ENCODE measurements at places on chromosomes 1 and 21.

- DNase-seq: no peak
These were observed 5.1 kb upstream of the FRRS1 start for GRCh38 chr1:99771513-99771918.

DNA sequence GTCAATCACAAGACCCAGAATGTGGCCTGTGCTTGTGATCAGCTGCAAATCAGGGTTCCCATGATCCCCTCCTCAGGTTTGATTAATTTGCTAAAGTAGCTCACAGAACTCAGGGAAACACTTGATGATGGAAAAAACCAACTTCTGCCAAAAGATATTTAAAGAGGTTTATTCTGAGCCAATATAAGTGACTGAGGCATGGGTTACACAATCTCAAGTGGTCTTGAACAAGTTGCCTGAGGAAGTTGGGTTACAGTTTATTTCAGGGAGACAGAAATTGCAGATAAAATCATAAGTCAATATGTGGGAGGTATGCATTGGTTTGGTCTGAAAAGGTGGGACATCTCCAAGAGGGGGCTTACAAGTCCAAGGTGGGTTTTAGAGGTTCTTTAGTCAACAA is 243.1 kb downstream of the S1PR1 start:
- no peak for DNase-seq

DNA sequence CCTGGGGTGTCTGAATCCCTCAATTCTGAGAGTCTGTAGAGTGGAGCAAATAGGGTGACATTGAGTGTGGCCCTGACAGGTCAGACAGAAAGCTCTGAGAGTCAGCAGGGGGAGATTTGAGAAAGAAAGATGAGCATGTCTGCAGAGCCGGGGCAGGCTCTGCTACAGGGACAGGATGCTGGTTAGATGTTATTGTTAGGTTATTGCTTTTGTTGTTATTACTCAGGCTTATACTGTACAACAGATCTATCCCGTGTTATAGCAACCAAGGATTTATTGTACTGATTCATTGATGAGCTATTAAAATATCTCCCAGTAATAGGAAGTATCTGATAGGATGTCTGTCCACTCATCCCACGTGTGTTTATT is 59.5 kb downstream of the NFASC start:
- DNase-seq: no peak

DNA sequence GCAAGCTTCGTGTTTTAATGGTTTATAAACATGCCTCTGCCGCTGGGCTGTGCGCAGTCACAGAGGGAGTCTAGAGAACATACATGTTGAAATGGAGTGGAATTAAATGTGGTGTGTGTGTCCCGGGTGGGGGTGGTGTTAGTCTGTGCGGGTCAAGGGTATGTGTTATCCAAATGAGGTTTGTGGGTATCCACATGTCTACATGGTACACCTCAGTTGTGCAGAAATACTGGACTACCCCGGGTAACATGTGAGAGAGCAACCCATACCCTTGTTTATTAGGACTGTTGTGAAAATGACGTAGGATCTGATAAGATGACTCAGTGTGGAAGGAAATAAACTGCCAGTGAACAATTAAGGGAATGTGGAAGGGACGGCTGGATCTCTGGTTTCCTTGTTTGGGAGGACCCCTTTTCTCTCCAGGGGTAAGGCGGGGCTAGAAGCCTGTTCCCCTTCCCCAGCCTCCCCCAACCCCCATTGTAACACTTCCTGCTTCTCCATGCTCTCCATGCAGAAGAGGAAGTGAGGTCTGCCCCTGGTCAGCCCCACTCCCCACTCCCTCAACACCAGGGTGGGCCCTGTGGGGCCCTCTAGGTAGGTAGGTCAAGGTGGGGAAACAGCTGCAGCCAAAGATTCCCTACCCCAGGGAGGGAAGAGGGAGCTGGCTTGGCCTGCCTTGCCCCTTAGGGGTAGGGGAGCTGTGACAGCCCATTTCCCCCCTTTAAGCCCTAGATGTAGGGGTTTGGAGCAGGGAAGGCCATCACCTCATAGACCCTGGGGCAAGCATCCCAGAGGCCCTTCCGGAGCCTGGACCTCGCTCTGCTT is 690 bp downstream of the EPS8L3 start:
- no peak for DNase-seq

GRCh38 chr1:47643306-47644211 is 205.7 kb downstream of the FOXD2 start:
- no peak for DNase-seq

GRCh38 chr1:20928146-20928545 is 141.0 kb upstream of the HP1BP3 start:
- no peak for DNase-seq

- no peak for DNase-seq
These were observed 102.7 kb upstream of the C21orf91 start for GRCh38 chr21:17921579-17922530.

- no peak for DNase-seq
These were observed 11.4 kb downstream of the ZBTB48 start for GRCh38 chr1:6591222-6591621.

GRCh38 chr1:35320937-35321336 is 52.4 kb downstream of the ZMYM4 start:
- no peak for DNase-seq

DNA sequence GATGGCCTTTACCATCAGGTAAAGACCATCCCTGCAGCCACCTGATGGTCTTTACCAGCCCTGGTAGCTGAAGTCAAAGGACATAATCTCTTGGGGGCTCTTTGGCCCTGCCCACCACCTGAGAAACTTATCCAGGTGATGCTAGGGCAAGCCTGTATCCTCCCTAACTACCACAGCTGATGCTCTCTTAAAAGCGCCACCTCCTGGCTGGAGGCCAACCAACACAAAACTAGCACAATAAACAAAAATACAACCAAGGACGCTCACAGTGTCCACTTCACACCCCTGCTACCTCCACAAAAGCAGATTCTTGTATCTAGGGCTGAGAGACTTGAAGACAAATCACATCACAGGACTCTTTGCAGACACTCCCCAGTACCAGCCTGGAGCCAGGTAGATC is 357.1 kb upstream of the POU3F1 start:
- no peak for DNase-seq

- DNase-seq: no peak
These were observed 42.9 kb downstream of the KCNJ15 start for GRCh38 chr21:38299671-38300070.

- no peak for DNase-seq
These were observed 68.4 kb upstream of the LRRC7 start for GRCh38 chr1:69499203-69499803.

Measured in CD4-positive, alpha-beta T cell treated with Interleukin-6 at 100 ng/mL for 8 hours (primary cell).